ENCODE measurements at places on chromosomes 7 and 10. TPM values are rescaled to one million over a fixed set of nuclear protein-coding genes. Genes with fewer than 3 reads are reported as not detected.

GRCh38 chr7:26480156-26480555, 188.5 kb downstream of the SNX10 start:
- no peak for DNase-seq
- no peaks in the 10 kb centered on the region for H3K36me3 ChIP-seq
- H3K27me3 ChIP-seq: peaks cover 9% of the 10 kb centered on the region

- peak; percentile 64 for DNase-seq
- no peaks in the 10 kb centered on the region for H3K36me3 ChIP-seq
- peak overlapping the region; percentile 73 for H3K27ac ChIP-seq
- peaks cover 17% of the 10 kb centered on the region for H3K4me1 ChIP-seq
- H3K4me3 ChIP-seq: no peak overlapping the region
Measured at GRCh38 chr10:86411281-86411841, 44.8 kb upstream of the GRID1 start.

NEUROG3 gene
- total RNA-seq: not detected

DNA sequence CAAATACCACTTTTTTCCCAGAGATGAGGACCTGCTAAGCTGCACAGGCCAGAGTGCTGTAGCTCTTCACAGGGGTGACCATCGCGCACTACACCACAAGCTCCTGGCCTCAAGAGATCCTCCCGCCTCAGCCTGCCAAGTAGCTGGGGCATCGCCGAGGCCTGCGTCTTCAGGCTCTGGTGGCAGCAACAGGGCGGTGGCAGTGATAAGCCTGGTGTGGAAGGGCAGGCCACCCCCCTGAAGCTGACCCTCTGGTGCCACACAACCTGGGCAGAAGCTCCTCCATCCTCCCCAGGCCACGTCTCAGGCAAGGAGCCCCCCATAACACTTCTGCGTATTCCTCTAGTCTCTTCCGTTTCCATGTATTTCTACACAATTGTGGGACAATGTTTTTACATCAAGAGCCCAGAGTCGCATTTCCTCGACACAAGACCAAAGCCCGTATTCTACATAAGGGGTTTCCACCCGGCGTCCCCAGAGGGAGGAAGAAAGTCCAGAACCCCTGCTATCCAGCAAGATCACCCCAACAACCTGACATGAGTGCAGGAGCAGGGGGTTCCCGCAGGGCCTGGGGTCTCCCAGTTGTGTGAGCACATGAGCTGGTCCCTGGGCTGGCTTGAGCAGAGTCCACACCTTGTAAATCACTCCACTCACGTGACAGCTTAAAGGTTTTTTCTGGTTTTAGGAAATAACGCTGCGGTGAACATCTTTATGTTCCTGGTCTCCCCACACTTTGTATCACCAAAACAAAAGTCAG, 37.6 kb upstream of the NCAPG2 start:
- no peak overlapping the region for H3K4me3 ChIP-seq
- H3K36me3 ChIP-seq: no peaks in the 10 kb centered on the region
- H3K27me3 ChIP-seq: no peaks in the 10 kb centered on the region
- peaks cover 22% of the 10 kb centered on the region for H3K4me1 ChIP-seq
- no peak overlapping the region for H3K27ac ChIP-seq

DNA sequence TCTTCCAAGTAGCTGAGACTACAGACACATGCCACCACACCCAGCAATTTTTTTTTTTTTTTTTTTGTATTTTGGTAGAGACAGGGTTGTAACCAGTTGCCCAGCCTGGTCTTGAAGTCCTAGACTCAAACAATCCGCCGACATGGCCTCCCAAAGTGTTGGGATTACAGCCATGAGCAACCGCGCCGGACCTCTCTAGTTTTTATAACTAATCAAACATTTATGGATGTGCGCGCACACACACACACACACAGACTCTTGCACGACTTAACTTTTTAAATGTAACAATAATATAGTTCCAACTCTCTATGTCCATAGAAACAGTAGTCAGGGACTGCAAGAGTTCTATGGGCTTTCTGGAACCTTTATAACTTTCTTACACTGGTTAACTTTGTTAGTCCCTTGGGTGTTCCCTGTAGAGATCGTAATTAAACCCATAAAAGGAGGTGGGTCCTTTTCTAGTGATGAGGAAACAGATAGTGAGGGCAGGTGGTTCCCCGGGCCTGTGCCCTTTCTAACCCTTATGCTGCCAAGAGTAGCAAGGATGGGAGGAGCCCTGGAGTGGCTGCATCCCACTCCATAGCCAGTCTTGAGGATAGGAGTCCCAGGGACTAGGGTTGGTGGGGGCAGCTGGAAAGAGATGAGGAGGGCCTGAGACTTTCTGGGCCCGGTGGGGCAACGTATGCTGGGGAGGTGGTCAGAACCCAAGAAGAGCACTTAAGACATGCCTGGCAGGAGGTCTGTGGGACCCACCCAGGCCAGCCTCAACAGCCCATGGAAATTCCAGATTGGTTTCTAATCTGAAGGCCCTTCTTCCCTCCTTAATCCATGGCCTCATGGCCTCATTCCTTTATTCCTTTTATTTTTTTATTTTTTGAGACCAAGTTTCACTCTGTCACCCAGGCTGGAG, 8.6 kb downstream of the MARVELD1 start:
- H3K4me3 ChIP-seq: no peak overlapping the region
- H3K27me3 ChIP-seq: no peaks in the 10 kb centered on the region
- peaks cover 8% of the 10 kb centered on the region for H3K4me1 ChIP-seq
- H3K27ac ChIP-seq: no peak overlapping the region
- no peak for DNase-seq
- peaks cover 14% of the 10 kb centered on the region for H3K36me3 ChIP-seq

GRCh38 chr10:127979045-127979444, 72.1 kb downstream of the PTPRE start:
- DNase-seq: peak; percentile 83
- no peaks in the 10 kb centered on the region for H3K27me3 ChIP-seq
- peak overlapping the region; percentile 79 for H3K27ac ChIP-seq
- H3K36me3 ChIP-seq: no peaks in the 10 kb centered on the region
- peaks cover 52% of the 10 kb centered on the region for H3K4me1 ChIP-seq
- H3K4me3 ChIP-seq: no peak overlapping the region

DNA sequence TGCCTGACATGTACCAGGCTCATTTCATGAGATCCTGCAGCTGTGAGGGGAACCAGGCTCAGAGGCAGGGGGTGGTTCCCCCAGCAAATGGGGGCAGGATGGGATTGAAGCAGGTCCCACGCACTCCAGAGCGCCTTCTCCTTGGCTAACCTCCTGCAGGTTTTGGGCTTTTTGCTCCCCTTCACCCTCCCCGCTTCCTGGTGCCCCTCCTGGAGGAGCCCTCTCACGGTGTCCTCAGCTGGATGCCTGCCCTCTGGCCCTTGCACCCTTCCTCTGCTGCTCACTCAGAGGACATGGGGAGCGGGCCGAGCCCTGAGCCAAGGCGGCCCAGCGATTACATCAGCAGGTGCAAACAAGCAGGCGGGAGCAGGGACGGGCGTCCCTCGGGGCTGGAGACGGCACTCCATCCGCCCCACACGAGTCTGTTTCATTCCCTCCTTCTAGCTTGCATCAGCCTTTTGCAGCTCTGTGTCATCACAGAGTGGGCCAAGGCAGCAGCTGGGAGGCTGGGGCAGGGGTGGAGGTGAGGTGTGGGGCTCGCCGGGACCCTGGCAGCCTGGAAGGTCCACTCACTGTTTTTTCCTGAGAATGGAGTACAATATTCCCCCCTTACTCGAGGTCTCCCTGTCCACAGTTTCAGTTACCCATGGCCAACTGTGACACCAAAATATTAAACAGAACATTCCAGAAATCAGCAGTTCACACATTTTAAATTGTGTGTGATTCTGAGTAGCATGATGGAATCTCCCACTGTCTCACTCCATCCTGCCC, 52.7 kb upstream of the SLC29A3 start:
- H3K4me3 ChIP-seq: no peak overlapping the region
- H3K27me3 ChIP-seq: peaks cover 3% of the 10 kb centered on the region
- H3K4me1 ChIP-seq: peaks cover 7% of the 10 kb centered on the region
- no peak for DNase-seq

MIOS gene
- 16.0 TPM for total RNA-seq

- H3K36me3 ChIP-seq: no peaks in the 10 kb centered on the region
- no peaks in the 10 kb centered on the region for H3K27me3 ChIP-seq
- peaks cover 39% of the 10 kb centered on the region for H3K4me1 ChIP-seq
- peak overlapping the region; percentile 58 for H3K27ac ChIP-seq
- no peak overlapping the region for H3K4me3 ChIP-seq
- DNase-seq: peak; percentile 59
Measured at GRCh38 chr10:79246606-79247275, 100.5 kb upstream of the PPIF start.

GRCh38 chr10:7525314-7526016, 114.6 kb upstream of the SFMBT2 start:
- DNase-seq: peak; percentile 62
- H3K27ac ChIP-seq: no peak overlapping the region
- no peaks in the 10 kb centered on the region for H3K27me3 ChIP-seq
- no peaks in the 10 kb centered on the region for H3K36me3 ChIP-seq
- H3K4me1 ChIP-seq: no peaks in the 10 kb centered on the region
- H3K4me3 ChIP-seq: no peak overlapping the region

DNA sequence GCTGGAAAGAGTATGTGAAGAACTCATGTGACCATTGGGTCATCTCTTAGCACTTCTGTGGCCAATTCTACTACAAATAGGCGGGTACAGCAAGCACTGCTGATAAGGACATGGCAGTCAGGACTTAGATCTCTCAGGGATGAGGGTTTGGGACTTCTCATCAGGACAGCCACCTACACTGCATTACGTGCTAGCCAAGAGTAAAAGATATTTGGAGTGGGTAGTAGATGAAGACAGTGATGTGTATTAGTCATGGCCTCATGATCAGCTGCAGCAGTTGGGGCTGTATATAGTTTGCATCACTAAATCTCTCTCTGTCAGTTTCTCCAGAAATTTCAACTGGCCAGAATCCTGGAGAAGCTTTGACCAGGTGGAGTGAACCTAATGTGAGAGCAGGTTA, 9.2 kb downstream of the TAS2R60 start:
- no peak for DNase-seq
- no peak overlapping the region for H3K27ac ChIP-seq
- H3K27me3 ChIP-seq: no peaks in the 10 kb centered on the region
- H3K4me3 ChIP-seq: no peak overlapping the region

DNA sequence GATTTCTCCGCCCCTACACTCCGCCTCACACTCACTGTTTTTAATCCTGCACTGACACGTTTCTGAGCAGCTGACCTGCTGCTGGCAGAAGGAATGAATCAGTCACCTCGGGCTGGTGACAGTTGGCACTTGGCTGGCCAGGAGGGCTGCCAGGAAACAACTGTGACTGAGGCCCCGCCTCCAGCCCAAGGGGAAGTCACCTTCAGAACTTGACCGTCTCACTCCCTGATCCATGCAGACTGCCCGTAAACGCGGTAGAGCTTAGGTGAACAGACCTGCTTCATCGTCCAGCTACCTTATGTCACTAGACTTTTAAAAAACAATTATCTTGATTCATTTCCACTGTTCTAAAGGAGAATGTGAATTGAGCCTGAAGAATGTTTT, 107.5 kb downstream of the DOCK1 start:
- no peak overlapping the region for H3K27ac ChIP-seq
- no peaks in the 10 kb centered on the region for H3K27me3 ChIP-seq
- H3K36me3 ChIP-seq: peaks cover 16% of the 10 kb centered on the region
- H3K4me3 ChIP-seq: no peak overlapping the region
- no peaks in the 10 kb centered on the region for H3K4me1 ChIP-seq

DNA sequence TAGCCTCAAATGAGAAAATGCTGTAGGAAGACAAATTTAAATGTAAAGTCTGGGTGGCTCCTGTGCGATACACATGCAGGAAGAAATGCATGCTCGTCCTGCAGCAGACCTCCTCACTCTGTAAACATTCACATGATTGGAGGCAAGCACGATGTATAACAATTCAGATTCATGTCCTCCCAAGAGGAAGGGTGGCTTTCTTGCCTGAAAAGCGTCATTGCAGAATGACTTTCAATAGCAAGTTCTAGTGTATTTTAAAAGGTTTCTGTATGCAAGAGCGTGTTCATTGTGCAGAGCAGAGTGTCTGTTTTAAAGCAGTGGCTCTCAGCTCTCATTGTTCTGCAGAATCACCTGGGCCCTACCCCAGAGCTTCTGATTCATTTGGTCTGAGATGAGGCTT, 170.3 kb upstream of the CELF2 start:
- H3K36me3 ChIP-seq: no peaks in the 10 kb centered on the region
- H3K4me3 ChIP-seq: no peak overlapping the region

DNA sequence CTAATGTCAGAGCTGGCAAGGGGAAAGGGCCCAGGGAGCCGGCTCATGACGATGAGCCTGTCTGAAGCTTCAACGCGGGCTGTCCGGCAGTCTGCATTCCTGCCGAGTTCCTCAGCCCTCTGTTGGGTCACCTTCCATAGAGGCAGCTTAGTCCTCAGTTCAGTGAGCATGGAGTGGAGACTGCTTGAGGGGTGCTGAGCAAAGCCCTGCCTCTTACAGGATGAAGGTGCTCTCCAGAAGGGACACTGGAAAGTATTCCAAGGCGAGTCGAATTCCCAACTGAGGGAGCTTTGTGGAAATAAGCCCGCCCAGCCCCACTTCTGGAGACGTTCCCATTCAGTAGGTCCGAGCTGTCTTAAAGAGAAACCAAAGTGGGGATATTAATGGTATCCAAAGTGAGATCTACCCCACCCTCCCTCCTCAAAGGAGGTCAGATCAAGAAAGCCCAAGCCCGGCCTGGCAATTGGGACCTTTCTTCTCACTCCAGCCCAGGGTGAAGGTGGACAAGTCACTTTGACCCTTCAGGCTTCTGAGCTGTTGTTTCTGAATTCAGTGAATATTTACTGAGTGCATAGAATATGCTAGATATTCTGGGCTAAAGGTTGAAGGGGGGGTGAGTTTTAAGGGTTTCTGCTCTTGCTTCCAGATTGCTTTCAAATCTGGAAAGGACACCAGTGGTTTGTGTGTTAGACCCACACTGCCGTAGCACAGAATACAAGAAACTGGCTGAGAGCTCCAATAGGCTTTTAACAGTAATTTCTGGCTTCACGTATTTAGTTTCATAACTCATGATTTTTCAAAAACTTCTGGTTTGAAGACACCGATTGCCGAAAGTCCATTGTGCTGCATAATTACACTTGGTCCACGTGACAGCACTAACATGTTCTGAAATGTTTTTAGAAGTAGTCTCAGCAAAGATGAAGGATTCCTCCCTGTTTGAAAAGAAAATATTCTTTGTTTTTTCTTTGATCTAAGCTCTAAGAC, 3.5 kb downstream of the EGFR start:
- no peak for DNase-seq
- H3K4me3 ChIP-seq: no peak overlapping the region
- H3K27ac ChIP-seq: no peak overlapping the region
- peaks cover 9% of the 10 kb centered on the region for H3K27me3 ChIP-seq
- peaks cover 10% of the 10 kb centered on the region for H3K4me1 ChIP-seq
- H3K36me3 ChIP-seq: no peaks in the 10 kb centered on the region

DNA sequence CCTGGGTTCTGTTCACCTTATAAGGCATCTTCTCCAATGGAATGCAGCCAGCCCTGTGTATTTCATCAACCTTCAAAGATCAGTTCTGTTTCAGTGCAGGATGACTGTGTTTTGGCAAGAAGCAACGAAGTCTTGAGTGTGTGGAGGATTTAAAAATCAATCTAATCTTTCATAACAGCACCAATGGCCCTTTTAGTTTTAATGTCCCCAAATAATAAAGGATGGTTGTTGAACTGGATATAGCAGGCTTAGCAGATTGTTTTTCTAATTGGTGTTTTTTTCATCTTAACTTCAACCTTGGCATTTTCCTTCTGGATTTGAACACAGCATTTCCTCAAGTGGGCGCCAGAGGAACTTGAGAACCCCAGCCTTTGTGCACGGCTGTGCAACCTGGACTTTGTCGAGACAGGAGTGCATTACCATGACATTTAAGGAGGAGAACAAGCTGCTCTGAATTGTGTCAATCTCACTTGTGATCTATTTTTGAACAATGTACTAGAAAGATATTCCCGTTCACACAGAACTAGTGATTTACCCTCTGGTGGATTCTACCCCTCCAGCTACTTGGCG, 313.3 kb upstream of the AKR1E2 start:
- no peak overlapping the region for H3K27ac ChIP-seq
- H3K27me3 ChIP-seq: no peaks in the 10 kb centered on the region

Measured in endothelial cell of umbilical vein (primary cell).